Activated T-cell treated with anti-CD3 and anti-CD28 coated beads, Interleukin-2, amount 50 U/mL, for 24 hours (primary cell): ENCODE measurements at places on chromosomes 2 and 18.

DNA sequence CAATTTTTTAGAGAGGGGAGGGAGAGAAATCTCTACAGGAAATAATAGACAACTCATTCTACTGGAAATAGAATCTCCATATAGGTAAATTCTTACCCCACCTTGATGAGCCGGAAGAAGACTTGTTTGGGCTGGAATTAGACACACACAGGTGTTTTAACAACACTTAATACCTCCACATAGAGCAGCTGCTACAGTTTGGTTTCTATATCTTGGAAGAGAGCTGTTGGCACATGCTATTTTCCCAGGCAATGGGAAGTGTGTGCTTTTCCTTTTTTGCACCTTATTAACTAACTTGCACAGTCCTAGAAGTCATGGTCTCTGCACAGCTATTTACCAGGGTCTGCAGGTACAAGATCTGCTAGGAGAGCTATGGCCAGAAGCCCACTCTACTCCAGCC lies 73.7 kb downstream of the SATB2 start:
- no peak for DNase-seq

- DNase-seq = no peak
Observed at GRCh38 chr2:11007331-11008264, 95.9 kb downstream of the KCNF1 start.

- DNase-seq = no peak
Observed at GRCh38 chr2:112940859-112941625, 30.1 kb downstream of the IL37 start.

DNA sequence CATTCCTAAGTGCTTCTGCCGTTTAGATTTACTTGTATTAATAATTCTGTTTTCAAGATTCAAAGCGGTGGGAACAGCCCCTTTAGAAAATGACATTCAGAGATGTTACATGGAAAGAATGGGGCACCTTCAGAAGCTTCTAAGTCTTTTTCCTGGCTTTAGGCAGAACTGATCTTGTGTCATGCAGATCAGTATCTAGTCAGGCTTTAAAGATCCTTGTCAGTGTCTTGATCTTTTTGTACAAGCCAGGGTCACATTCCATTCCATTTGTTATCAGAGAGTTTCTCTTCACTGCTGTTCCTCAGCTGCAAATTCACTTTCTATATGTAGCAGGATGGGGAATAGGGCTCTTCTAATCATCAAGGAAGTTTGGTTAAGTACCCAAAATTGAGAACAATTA lies 275.3 kb downstream of the DCC start:
- DNase-seq = no peak

DNA sequence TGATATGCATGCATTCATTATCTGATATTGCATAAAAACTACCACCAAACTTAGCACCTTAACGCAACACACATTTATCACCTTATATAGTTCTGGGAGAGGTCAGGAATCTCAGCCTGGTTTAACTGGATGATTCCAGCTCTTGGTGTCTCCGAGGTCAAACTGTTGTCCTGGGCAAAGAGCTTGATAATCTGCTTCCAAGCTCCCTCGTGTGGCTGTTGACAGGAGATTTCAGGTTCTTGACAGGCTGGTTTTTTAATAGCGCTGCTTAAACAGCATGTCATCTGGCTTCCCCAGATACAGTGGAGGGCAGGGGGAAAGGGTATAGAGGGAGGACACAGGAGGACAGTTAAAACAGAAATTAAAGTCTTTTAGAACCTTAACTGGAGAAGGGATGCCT lies 785.0 kb downstream of the CNTNAP5 start:
- no peak for DNase-seq

GRCh38 chr2:172423160-172423559 lies 4.2 kb upstream of the ITGA6 start:
- no peak for DNase-seq

DNA sequence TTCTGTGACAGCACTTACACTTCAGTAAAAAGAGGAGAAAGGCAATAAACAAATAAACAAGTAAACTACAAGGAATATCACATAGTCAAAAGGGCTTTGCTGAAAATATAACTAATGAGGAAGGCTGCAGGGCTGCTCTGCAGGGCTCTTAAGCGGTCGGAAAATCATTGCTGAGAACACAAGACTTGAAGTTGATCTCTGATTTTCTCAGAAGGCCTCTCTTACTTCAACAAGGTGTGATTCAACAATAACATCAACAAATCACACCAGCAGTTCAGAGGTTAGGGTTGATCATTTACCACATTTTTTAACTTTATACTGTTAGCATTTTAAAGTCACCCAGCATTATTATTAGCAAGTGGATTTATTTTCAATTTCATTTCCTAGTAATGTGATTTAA lies 215.6 kb downstream of the ARHGAP15 start:
- no peak for DNase-seq

- no peak for DNase-seq
Observed at GRCh38 chr2:7886666-7887065, 795.2 kb upstream of the ID2 start.

DNA sequence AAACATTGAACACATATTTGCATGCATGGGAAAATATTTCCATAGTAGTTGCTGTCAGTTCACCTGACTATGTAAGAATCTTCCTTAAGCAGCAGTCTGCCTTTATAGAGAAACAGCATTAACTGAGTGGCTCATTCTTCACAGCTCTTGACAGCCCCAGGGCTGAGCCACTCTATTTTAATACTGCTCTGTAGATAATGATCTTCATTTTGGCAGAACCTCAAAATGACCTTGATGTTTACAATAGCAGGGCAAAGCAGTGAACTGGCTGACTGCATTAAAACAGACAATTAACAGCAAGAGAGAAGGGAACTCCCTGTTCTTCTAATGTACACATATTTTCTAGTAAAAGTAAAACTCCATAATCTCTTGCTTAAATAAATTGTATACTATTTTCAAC lies 580.6 kb upstream of the SOX11 start:
- DNase-seq = no peak

- peak; percentile 39 for DNase-seq
Observed at GRCh38 chr2:120344214-120344975, 1.5 kb upstream of the INHBB start.

DNA sequence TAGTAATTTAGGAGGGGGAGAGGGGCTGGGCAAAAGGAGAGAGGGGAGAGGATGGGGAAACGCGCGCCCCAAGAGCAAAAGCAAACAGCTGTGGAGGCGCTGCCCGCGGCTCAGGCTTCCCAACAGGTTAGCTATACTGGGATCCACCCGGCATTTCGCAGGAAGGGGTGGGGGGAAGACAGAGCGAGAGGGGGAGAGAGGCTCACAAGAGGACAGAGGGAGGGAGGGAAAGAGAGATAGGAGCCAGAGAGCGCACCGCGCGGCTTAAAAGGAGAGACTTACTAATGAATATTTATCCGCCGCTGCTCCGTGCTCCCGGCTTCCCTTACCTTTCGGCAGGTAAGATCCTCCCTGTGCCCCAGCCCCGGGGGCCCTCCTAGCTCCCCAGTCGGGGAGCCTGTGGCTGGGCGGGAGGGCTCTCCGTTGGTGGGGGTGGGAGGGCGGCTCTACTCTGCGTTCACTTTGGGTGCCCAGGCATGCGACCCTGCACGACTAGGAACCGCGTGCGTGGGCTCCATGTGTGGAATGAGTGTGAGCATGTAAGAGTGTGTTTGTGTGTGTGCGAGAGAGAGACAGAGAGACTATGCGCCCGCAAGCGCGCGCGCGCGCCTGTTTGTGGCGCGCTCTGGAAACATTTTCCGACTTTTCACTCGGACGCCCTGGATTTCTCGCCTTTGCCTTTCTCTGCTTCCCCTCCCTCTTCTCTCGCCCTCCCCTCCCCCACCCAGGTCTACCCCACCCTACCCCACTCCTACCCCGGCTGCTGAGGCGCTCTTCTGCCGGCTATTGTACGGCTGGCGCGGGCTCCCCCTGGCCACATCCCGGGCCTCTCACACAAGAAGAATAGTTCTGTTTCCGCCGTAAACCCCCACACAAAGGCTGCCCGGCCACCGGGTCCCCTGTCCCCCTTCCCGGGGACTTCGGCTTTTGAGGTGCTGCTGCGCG lies 7.2 kb upstream of the SIX3 start:
- no peak for DNase-seq

- no peak for DNase-seq
Observed at GRCh38 chr2:60652832-60653340, 99.4 kb upstream of the BCL11A start.

GRCh38 chr2:136751406-136751805 lies 13.9 kb upstream of the THSD7B start:
- no peak for DNase-seq

- no peak for DNase-seq
Observed at GRCh38 chr18:65754121-65754520, 3.3 kb downstream of the CDH7 start.

- DNase-seq = no peak
Observed at GRCh38 chr18:58105888-58106260, 61.8 kb downstream of the NEDD4L start.

GRCh38 chr2:20303966-20304365 lies 46.7 kb downstream of the PUM2 start:
- DNase-seq = no peak

GRCh38 chr2:55874338-55874737 lies 49.2 kb downstream of the EFEMP1 start:
- no peak for DNase-seq

- DNase-seq = no peak
Observed at GRCh38 chr2:12428786-12429185, 287.9 kb upstream of the TRIB2 start.

GRCh38 chr18:62713651-62714247 lies 1.6 kb upstream of the PHLPP1 start:
- DNase-seq = no peak

DNA sequence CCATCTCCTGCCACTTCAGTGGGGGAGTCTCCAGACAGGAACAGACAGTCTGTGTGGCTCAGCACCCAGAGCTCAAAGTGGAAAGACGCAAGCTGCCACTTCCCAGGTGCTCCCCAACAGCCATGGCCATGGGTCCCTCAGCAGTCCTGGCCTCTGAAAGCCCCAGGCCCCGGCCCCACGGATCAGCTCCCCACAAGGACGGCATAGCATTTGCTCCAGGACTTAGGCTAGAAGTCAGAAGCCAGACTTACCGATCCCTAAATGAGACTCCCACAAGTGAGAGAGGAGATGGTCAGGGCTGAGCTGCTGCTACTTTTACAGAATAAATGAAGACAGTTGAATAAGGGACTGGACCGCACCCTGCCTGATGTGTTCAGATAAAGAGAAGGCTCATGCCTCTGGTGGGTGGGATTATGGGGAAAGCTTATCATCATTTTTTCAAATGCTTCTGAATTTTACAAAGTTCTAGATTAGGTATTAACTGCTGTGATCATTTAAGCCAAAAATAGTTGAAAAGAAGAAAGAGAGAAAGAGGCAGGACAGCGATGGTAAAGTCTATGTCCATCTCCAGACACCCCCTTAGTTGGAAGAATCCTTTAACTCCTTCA lies 50.5 kb downstream of the ADD2 start:
- no peak for DNase-seq

- no peak for DNase-seq
Observed at GRCh38 chr2:75077909-75078308, 119.5 kb downstream of the POLE4 start.

DNA sequence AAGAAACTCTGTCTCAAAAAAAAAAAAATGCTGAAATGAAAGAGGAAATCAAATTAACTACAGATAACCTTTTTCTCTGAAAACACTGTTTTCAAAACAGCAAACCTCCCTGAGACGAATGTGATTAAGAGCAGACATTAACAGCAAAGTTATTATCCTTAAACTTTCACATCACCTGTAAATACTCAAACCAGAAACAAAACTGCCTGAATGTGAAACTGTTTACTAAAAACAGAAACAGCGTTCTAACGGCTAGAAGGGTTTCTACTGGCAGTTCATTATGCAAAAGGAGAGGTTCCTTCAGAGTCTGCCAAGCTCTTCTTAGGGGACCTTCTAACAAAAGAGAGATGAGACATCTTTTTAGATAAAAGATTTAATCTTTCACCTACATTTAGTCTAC lies 45.9 kb downstream of the PNO1 start:
- DNase-seq = no peak

GRCh38 chr2:120914839-120915521 lies 179.3 kb downstream of the GLI2 start:
- DNase-seq = no peak

GRCh38 chr2:205689820-205690219 lies 7.5 kb downstream of the NRP2 start:
- DNase-seq = no peak

DNA sequence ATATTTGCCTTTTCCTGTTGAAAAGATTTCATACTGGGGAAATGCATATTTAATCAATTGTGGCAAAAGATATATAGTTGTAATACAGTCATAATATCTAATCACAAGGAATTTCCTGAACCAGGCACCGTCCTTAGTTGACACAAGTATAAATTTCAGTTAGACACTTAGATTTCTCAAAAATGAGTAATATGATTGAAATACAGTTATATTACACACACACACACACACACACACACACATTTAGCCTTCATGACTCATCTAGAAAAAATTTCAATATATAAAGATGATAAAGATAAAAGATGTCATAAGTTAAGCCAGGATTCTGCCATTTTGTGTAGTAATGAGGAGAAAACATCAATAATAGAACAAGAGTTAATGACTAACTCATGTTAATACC lies 258.4 kb upstream of the ZNF804A start:
- DNase-seq = no peak

- no peak for DNase-seq
Observed at GRCh38 chr2:210519594-210519993, 36.8 kb upstream of the CPS1 start.

DNA sequence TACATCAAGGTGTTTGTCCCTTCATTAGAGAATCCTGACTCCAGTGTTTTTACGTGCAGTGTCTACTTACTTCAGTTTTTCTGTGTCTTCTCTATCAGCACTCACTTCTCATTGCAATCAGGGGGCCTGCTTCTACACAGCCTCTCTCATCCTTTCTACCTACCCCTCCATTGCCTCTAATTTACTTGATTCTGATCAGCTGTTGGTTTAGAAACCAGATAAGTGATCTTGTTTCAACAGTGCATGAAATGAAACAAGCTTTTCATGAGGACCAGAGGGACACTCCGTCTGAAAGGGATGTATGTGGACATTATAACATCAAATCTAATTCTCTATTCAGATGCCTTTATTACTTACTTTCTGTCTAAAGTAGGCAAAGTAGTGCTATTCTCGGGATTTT lies 136.9 kb downstream of the PRKCE start:
- no peak for DNase-seq

DNA sequence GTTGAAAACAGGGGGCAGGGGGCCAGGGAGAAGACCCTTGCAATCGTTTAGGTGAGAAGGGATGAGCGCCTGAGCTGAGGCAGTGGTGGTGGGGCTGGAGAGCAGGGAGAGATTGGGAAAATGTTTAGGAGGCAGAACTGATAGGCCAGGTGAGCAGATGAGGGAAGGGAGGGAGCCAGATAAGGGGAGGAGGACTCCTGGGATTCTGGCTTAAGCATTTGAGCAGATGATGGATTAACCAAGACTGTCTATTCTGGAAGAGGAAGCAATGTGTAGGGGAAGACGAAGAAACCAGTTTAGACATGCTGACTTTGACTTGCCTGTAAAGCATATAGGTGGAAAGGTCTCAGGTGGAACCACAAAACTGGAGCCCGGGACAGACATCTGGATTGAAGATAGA lies 49.9 kb upstream of the ASPRV1 start:
- no peak for DNase-seq
